ENCODE measurements at places on chromosomes 6 and 20.

- DNase-seq, result no peak
Measured at GRCh38 chr20:46779831-46780230, 70.4 kb downstream of the SLC2A10 start.

DNA sequence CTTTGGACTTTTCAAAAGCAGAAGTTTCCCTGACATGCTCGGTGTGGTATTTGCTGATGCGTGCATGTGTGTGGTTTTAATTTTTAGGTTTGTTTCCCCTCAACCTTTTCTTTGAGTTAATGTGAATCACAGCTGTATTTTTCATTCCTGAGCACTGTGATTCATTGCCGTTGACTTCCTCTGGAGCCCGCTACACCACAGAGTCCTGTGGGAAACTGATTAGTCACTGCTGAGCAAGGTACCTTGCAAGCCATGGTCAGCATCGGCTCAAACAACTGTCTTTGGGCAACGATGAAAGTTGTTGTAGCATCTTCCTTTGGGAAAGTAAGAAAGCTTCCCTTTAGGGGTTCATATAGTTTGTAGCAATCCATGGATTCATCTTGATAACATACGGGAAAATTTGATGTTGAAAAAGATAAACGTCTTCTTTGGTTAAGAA is 57.5 kb downstream of the RIN2 start:
- DNase-seq, result no peak

DNA sequence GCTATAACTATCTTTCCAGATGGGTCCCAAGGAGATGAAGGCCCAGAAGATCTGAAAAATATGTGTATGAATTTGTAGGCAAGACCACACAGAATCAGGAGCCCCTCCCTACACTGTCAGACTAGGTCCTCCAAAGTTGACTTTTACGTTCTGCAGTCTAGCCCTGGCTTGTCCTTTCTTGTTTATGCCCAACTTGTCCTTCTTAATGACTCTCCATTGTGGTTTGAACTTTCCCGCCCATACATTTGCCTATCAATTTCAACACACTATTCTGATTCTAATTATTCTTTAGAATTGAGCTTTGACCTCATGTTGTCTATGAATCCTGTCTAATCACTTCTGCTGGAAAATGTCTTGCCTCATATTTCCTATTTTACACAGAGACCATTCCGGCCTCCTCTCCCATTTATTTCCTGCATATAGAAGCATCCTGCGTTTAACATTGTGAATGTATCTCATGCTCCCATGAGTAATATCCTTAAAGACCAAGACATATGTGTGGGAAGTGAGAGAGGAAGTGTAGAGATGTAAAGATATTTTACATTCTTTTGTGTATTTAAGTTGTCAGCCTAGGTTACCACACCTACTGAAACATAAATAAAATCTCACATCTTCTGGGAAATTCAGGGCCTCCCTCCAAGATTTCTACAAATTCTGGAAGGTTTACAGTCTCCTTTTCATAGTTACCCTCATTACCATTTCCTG is 348.3 kb downstream of the BCKDHB start:
- DNase-seq, result no peak

DNA sequence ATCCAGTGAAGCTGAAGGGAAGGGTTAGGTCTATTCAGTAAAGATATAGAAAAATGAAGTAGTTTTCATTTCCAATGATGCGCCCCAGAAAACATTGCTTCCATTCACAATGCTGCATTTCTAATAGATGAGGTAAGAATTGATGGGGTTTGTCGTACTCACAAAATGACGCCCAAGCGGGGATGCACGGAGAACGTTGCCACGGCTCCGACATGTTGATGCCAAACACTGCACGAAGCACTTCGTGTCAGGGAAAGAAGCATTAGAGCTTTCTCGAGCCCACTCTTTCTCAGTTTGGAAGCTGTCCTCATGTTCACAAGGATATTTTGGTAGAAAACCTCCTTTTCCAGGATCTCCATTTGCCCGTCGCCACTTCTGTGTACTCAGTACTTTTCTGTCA is 21.6 kb upstream of the MAFB start:
- DNase-seq, result no peak

DNA sequence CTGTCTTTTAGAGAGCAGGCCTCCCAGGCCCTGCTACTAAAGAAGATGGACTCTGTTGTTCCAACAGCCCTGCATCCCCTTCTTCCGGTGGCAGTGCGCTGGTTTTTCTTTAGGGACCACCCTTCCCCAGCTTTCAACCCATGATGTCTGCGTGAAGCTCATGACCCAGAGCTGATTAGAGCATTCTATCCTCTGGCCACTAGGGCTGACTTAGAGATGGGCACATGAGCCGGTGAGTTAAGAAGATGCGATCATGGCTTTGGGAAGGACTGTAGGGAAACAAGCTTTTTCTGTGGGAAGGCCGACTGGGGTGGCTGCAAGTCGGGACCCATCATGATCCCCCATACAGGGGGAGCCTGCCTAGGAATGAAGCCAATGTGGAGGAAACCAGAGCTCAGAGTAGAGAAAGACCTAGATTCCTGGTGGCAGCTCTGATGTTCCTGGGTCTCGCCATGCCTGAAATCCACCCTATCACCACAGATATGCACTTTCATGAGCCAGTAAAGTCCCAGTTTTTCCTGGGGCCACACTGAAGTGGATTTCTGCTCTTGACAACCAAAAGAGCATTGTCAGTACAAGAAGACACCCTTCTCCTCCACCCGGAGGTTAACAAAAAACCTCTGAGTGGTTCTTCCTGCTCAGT is 29.1 kb upstream of the STX16 start:
- no peak for DNase-seq

DNA sequence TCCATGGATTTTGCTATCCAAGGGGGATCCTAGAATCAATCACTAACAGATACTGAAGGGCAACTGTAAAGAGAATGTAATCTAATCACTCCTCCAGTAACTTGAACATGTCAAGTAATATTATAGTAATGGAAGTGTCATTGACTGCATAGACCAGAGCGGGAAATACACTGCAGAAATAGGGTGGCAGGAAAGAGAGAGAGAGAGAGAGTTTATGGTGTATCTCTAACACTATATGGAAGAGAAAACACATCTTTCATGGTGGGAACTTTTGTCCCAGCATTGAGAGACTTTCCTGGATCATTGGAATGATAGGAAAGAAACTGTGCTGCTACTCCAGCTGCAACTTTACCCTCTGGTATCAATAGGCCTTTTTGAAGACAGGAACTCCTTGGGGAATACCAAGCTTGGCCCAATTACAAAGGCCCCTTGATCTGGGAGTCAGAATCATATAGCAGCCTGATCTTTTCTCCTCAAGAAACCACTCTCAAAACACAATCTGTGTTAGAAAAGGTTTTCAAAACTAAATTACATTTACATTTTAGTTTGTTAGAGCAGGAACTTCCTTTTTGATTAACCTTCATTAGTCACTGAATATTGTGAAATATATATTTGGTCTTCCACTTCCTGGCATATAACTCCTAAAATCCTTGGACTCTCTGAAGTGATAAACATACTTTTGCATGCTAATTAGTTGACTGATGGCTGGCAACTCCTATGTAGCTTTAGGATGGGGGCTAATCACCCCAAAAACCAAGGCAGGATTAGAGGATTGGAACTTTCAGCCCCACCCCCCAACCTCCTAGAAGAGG is 29.5 kb upstream of the RNGTT start:
- no peak for DNase-seq

DNA sequence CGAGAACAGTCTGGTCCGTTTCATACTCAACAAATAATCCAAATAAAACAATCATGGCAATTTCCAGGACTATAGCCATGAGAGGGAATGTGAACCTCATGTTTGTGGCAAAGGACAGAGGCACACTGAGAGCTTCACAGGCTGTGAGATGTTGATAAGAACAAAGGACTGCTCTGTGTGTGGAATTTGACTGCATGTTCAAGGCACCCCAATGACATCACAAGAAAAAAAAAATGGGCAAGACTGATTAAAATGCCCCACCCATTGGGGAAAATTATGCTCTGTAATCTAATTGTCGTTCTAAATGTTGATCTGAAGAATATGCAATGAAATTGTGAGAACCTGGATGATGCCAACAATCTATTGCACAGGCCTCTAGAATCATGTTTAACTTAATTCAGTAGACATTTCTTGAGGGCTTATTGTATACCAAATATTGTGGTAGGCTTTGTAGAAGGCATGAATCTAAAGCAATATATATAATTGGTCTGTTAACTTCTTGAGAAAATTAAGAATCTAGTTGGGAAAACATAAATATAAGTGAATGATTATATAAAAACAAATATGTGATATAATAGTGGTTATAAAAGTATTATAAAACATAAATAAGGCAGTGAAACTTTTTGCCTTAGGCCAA is at the start of gene RHAG:
Gene RHAG, minus strand, starts transcription at position 127 of the 637 bp plus-strand sequence. Its CDS starts 27 bp downstream, at position 100.
- DNase-seq, result no peak
